ENCODE measurements at places on chromosomes 2 and 18.

GRCh38 chr18:79554321-79554720 is 125.3 kb upstream of the CTDP1 start:
- no peak for DNase-seq

GRCh38 chr18:64091526-64091925 is 57.4 kb downstream of the LINC00305 start:
- DNase-seq = no peak

- no peak for DNase-seq
Measured at GRCh38 chr2:176128982-176129796, at the start of gene HOXD8. Gene HOXD8, plus strand, starts transcription at chr2:176129705. Its CDS starts 662 bp downstream, at chr2:176130367.

DNA sequence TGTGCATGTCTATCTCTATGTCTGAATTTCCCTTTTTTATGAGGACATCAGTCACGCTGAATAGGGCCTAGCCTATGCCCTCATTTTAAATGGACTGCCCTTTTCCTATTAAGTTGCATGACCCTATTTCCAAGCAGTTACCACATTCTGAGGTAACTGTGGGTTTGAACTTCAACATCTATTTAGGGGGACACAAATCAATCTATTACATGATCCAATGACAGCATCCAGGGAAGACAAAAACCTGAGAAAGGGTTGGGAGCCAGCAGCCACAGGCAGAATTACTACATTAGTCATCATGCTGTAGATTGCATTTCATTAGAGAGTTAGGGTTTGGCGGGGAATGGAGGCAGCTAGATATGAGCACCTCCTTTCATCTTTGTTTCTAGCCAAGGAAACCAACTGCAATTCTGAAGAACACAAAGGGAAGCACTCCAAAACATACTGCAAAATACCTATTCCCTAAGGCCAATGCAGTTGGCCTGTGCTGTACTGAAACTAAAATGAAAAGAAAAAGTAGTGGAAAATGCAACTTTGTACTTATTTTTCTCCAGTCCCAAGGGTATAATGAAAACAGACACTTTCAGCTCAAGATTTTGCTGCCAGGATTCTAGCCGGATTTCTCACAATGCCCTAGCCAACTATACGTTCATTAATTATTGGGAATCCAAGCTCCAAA is 40.4 kb upstream of the C1D start:
- DNase-seq = no peak

- DNase-seq = peak; percentile 49
Measured at GRCh38 chr2:47323009-47323821, 79.7 kb upstream of the MSH2 start.
